ENCODE measurements at places on chromosomes 12 and 14. TPM values are rescaled to one million over a fixed set of nuclear protein-coding genes. Genes with fewer than 3 reads are reported as not detected.

The KRT6A gene
- not detected for total RNA-seq

The LHX5 gene
- total RNA-seq = 0.73 TPM

The SLC38A2 gene
- 173 TPM for total RNA-seq

The SLCO1B3 gene
- total RNA-seq = not detected

The MEG3 gene
- total RNA-seq = 5.0 TPM

The SCNN1A gene
- 87.7 TPM for total RNA-seq

The AMN1 gene
- total RNA-seq = 12.8 TPM

GRCh38 chr12:82774666-82775065 is 88.0 kb downstream of the TMTC2 start:
- H3K27ac ChIP-seq = no peak overlapping the region
- H3K4me3 ChIP-seq = no peak overlapping the region
- no peak for DNase-seq
- H3K4me1 ChIP-seq = no peaks in the 10 kb centered on the region
- H3K27me3 ChIP-seq = no peaks in the 10 kb centered on the region
- no peaks in the 10 kb centered on the region for H3K36me3 ChIP-seq

DNA sequence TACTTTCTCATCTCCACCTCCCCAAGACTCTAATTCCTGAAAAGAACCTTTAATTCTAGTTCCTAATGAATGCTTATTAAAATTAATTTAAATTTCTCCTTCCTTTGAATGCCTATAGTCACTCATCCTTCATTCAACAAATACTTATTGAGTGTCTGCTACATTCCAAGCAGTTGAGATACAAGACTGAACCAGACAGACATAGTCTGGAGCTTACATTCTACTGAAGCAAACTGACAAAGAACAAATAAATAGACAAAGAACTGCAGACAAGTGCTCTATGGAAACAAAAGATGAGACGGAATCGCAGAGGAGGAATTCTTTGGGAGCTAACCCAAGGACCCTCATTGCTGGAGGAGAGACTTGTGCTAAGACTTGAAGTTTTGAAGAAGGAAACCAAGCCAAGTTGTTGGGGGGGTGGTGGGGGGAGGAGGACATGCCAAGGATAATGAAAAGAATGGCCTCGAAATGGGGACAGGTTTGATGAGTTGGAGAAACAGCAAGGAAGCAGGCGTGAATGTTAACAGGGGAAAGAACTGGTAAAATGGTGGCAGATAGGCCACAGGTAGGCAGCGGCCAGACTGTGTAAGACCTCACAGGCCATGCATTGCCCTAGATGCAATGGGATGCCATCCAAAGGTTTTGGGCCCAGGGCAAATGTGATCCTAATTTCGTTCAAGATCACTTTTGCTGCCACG is 9.7 kb upstream of the TDG start:
- H3K4me1 ChIP-seq = no peaks in the 10 kb centered on the region
- no peaks in the 10 kb centered on the region for H3K27me3 ChIP-seq
- peaks cover 40% of the 10 kb centered on the region for H3K36me3 ChIP-seq
- H3K27ac ChIP-seq = peak overlapping the region; percentile 95
- peak; percentile 70 for DNase-seq
- peak overlapping the region; percentile 92 for H3K4me3 ChIP-seq

DNA sequence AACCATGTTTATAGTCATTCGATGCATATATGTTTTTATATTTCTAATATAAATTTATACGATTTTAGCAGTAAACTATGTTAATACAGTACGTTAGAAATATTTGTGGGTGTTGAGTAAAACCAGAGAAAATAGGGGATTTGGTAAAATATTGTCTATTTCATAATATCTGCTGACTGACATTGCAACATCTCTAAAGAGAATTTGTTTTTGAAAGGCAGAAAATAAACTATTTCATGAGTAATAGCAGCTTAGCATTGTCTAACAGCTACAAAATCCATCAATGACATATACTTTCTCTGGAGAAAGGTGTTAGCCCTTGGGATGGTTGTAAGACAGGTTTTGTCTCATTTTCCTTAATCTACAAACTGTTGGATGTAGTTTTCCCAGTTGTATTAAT is 144.9 kb downstream of the PDE3A start:
- H3K27ac ChIP-seq = no peak overlapping the region
- no peak for DNase-seq
- H3K27me3 ChIP-seq = no peaks in the 10 kb centered on the region
- no peaks in the 10 kb centered on the region for H3K36me3 ChIP-seq

DNA sequence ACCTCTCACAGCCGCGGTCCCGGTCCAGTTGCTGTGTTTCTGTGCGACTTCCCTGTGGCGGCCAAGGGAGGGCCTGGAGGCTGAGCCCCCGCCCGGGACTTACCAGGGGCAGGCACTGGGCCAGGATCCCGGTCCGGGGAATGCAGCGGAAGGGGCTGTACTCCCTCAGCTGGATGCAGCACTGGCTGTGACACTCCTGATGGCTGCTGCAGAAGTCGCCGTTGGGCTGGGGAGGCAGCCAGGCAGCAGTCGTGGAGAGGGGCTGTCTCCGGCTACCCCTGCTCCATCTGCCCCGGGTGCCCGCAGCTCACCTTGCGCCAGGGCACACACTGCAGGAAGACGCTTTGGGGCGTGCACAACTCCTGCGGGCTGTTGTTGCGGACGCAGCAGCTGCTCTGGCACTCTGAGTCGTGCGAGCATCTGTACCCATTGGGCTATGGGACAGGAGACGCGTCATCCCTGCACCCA is 6.2 kb downstream of the LRCOL1 start:
- peaks cover 81% of the 10 kb centered on the region for H3K27me3 ChIP-seq
- H3K27ac ChIP-seq = no peak overlapping the region
- no peaks in the 10 kb centered on the region for H3K36me3 ChIP-seq
- H3K4me3 ChIP-seq = no peak overlapping the region
- DNase-seq = peak; percentile 68

GRCh38 chr12:54126696-54127537 is 61.9 kb downstream of the SMUG1 start:
- no peaks in the 10 kb centered on the region for H3K36me3 ChIP-seq
- peak overlapping the region; percentile 74 for H3K4me3 ChIP-seq
- H3K27ac ChIP-seq = no peak overlapping the region

- no peaks in the 10 kb centered on the region for H3K4me1 ChIP-seq
- H3K27me3 ChIP-seq = no peaks in the 10 kb centered on the region
- H3K36me3 ChIP-seq = no peaks in the 10 kb centered on the region
Observed at GRCh38 chr14:31527087-31527486, 34.1 kb upstream of the NUBPL start.

GRCh38 chr12:19003141-19003540 is 126.4 kb upstream of the PLEKHA5 start:
- peaks cover 40% of the 10 kb centered on the region for H3K27me3 ChIP-seq
- no peaks in the 10 kb centered on the region for H3K36me3 ChIP-seq

GRCh38 chr14:96055753-96056508 is 16.8 kb downstream of the C14orf132 start:
- no peak overlapping the region for H3K4me3 ChIP-seq
- DNase-seq = no peak
- H3K4me1 ChIP-seq = no peaks in the 10 kb centered on the region
- no peaks in the 10 kb centered on the region for H3K27me3 ChIP-seq

DNA sequence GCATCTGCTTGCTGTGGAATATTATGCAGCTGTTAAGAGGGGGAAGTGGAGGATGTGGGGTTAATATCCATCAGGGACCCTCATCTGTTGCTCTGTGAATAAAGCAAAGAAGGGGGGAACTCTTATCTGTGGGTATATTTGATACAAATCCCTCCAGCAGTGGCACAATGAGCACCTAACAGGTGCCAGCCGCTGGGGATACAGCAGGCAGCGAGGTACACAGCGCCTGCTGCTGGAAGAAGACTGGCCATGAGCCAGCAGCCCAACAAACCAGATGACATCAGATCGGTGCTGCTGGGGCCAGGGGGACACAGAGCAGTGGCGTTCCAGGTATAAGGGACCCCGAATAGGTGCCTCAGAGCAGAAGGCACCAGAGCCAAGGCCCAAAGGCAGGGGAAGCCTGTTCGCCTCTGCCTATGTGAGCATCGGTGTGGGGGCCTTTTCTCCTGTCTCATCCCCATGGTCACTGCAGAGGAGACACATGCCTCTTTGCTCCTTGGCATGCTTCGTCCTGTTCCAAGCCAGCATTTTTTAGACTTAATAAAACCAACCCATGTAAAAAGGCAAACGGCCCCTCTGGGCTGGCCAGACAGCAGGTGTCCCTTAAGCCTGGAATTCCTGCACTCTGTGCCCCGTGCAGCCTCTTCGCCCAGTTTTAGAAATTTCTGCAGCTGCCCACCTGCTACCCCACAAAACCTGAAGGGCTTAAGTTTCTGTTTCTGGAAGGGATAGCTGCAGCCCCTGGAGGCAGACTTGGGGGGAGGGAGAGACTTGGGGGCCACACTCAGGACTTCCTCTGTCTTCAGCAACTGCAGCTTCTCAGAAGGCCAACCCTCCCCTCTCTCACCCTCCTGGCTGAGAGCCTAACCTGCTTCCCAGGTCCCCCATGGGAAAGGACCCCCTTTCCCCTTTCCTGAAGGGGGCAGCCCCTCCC is 1.6 kb upstream of the CKB start:
- H3K27me3 ChIP-seq = peaks cover 11% of the 10 kb centered on the region
- no peak overlapping the region for H3K4me3 ChIP-seq
- peaks cover 33% of the 10 kb centered on the region for H3K4me1 ChIP-seq
- DNase-seq = no peak
- no peak overlapping the region for H3K27ac ChIP-seq

GRCh38 chr12:95173392-95174251 is 43.6 kb downstream of the FGD6 start:
- H3K4me3 ChIP-seq = no peak overlapping the region
- no peak overlapping the region for H3K27ac ChIP-seq
- peaks cover 58% of the 10 kb centered on the region for H3K36me3 ChIP-seq
- peaks cover 15% of the 10 kb centered on the region for H3K4me1 ChIP-seq

- peak; percentile 64 for DNase-seq
- no peaks in the 10 kb centered on the region for H3K36me3 ChIP-seq
- H3K27ac ChIP-seq = no peak overlapping the region
- no peaks in the 10 kb centered on the region for H3K4me1 ChIP-seq
Observed at GRCh38 chr14:49134940-49135339, 451.2 kb downstream of the RPS29 start.

GRCh38 chr12:122880668-122881067 is 15.3 kb downstream of the VPS37B start:
- peaks cover 7% of the 10 kb centered on the region for H3K36me3 ChIP-seq
- no peak overlapping the region for H3K27ac ChIP-seq
- no peak overlapping the region for H3K4me3 ChIP-seq
- H3K4me1 ChIP-seq = no peaks in the 10 kb centered on the region

DNA sequence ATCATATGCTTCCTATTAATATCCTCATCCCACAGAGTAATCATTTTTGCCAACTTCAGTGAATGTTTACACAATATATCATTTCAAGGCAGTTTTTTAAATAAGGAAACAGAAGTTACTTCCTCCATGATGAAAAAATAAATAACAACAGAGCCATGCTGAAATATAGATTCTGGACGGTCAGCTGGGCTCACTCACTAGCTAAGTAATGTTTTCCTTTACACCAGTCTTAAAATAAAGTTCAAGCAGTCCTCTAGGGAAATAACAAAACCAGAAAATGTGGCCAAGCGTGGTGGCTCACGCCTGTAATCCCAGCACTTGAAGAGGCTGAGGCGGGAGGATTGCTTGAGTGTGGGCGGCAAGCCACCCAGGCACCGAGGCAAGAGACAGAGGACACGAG is 28.7 kb downstream of the AICDA start:
- DNase-seq = no peak
- H3K4me3 ChIP-seq = no peak overlapping the region
- H3K36me3 ChIP-seq = no peaks in the 10 kb centered on the region
- H3K4me1 ChIP-seq = peaks cover 6% of the 10 kb centered on the region
- H3K27ac ChIP-seq = no peak overlapping the region

- H3K4me1 ChIP-seq = peaks cover 9% of the 10 kb centered on the region
- peak within 1 kb of the TSS; percentile 98 for H3K4me3 ChIP-seq
- H3K27me3 ChIP-seq = no peaks in the 10 kb centered on the region
- peak within 1 kb of the TSS; percentile 50 for H3K27ac ChIP-seq
- peak; percentile 92 for DNase-seq
Observed at GRCh38 chr14:20683891-20684661, at the start of gene RNASE4. RNASE4 (plus strand) TSS chr14:20684560; CDS start chr14:20699372, 14,812 bp downstream.

DNA sequence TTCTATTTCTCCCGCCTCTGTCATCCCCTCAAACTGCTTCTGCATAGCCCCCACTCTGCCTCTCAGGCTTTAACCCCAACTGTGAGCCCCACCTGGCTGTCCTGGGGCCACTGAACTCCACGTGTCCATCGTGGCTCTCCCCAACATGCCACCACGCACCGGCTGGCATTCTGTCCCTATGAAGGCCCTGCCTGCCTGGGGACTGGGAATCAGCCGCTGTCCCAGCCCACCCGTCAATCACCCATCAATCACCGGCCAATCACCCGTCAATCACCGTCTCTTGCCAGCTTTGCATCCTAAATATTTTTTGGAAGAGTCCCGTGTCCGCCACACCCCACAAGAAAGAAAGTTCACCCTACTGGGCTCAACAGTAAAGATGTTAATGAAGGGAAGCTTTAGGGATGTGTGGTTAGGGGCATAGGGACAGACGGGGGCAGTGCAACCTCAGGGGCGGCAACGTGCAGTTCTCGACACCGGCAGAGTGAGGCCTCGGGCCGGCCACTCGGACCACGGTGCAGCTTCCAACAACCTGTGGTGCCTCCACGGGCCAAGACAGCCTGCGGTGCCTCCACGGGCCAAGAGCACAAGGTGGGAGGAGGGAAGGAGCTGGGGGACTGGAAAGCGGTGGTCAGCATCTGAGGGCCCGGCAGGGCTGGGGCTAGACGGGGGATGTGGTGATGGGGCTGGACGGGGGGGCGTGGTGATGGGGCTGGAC is 85.6 kb downstream of the GALNT9 start:
- no peak overlapping the region for H3K27ac ChIP-seq
- no peak overlapping the region for H3K4me3 ChIP-seq
- DNase-seq = peak; percentile 76
- no peaks in the 10 kb centered on the region for H3K36me3 ChIP-seq
- peaks cover 6% of the 10 kb centered on the region for H3K27me3 ChIP-seq

DNA sequence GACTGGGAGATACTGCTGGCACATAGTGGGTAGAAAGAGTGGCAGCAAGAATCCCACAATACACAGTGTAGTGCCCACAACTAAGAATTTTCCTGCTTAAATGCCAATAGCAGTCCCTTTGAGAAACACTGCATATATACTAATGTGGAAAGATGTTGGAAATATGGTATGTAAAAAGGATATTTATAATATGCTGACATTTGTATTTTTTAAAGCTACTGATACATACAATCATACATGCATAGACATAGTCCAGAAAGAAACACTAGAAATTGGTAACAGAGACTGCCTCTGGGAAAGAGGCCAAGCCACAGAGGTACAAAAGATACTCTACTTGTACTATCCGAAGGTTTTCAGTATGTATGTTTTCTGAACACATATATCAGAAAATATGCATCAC is 30.3 kb downstream of the TRIP11 start:
- no peaks in the 10 kb centered on the region for H3K4me1 ChIP-seq
- DNase-seq = no peak
- peaks cover 38% of the 10 kb centered on the region for H3K36me3 ChIP-seq
- no peak overlapping the region for H3K4me3 ChIP-seq
- no peak overlapping the region for H3K27ac ChIP-seq

- no peak for DNase-seq
- no peak overlapping the region for H3K27ac ChIP-seq
- H3K4me3 ChIP-seq = no peak overlapping the region
- H3K27me3 ChIP-seq = no peaks in the 10 kb centered on the region
Observed at GRCh38 chr14:82987502-82988124, 1454.0 kb upstream of the SEL1L start.
